Left ventricle myocardium inferior (tissue), 1 donor: ENCODE measurements at places on chromosomes 11 and 22.

DNA sequence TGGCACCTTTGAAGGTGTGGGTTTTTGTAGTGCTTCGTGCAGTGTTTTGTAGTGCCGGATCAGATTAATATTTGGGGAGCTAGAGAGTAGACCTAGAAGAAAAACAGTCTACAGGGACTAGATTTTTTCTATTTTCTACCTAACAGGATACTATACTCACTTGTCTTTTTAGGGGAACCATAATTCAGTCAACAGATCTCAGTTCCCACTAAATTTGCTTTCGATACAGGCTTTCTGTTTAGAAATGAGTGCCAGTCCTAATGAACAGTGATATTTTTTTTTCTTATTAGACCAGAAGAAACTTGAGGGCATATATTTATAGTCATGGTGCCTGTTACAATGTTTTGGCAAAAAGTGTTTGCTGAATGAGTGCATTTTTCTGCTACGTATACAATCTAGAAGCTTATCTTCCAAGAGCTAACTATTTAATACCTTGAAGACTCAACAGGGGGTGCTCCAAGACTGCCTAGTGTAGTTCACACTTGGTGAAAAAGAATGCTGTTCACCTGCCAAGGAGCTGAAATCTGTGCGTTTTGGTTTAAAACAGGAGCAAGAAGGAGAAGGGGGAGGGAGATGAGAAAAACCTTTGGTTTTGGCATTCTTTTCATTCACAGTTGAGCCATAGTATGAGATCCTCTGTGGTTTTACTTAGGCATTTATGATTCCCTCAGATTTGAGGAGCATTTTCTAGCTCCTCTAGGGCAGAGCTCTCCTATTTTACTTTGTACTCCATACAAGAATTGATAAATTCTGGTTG lies 44.9 kb upstream of the VSTM5 start:
- DNase-seq, result no peak

DNA sequence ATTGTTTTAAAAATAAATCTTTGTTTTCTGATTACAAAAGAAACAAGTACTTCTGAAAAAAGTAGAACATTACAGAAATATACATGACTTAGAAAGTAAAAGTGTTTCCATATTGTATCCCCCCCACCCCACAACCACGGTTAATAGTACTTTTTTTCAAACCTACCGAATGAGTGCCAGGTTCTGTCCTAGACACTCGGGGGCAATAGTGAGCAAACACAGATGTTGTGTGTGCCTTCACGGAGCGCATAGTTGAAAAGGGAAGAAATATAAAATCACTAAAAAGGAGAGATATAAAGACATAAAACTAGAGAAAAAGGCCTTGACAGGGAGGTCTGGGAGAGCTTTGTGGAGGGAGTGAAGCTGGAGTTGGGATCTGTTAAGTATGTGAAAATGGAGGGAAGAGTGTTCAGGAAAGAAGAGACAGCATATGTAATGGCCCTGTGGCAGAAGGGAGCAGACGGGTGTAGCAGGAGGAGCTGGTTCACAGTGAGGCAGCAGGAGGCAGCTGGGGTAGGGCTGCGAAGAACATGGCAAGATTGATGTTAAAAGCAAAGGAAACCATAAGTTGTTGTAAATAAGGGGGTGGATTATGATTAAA lies 42.1 kb upstream of the ALX4 start:
- DNase-seq, result no peak

DNA sequence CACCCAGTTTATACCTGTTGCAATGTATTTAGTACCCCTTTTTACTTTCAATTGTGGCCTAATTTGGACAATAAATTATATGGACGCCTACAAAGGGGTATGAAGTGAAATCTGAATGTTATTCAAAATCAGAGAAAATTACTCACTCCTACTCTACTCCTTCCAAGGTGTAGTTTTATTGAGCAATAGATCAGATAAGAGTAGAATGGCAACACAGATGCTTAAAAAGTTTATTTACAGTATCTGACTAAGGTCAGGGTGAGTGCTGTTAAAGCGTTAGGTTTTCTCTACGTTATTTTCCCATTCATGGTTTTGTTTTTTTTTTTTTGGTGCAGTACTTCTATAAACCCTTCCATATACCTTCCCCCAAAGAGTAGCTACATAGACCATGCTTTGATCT lies 805.6 kb downstream of the KCNA4 start:
- DNase-seq, result no peak

GRCh38 chr11:75264971-75265370 lies 24.4 kb downstream of the TPBGL start:
- no peak for DNase-seq

GRCh38 chr11:70517988-70518907 lies 119.9 kb downstream of the CTTN start:
- DNase-seq, result no peak

DNA sequence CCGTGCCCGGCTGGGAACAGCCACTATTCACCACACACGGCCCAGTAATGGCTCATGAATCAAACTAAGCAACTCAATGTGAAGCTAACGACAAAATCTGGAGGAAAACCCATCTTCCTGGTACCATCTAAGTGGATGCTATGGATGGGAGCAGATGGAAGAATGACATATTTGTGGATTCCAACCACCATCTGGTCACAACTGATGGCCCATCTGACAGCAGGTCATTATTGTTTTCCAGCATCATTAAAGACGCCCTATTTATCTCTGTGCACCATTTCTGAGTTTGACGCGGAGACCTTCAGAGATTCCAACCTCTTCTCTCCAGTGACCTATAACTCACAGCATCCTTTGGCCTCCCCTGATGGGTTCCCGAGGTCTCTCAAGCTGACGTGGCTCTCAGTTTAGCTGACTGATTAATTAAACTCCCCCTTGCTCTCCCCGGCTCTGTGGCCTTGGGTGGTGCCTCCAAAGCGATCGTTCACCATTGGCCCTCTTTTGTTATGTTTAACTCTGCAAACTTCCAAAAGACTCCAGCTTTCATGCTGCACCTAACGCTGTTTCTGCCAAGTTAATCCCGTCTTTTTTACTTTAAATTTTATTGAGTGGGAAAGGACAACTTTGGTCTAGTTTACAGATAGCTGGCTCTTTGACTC lies 1514.4 kb downstream of the BRD1 start:
- DNase-seq, result no peak

DNA sequence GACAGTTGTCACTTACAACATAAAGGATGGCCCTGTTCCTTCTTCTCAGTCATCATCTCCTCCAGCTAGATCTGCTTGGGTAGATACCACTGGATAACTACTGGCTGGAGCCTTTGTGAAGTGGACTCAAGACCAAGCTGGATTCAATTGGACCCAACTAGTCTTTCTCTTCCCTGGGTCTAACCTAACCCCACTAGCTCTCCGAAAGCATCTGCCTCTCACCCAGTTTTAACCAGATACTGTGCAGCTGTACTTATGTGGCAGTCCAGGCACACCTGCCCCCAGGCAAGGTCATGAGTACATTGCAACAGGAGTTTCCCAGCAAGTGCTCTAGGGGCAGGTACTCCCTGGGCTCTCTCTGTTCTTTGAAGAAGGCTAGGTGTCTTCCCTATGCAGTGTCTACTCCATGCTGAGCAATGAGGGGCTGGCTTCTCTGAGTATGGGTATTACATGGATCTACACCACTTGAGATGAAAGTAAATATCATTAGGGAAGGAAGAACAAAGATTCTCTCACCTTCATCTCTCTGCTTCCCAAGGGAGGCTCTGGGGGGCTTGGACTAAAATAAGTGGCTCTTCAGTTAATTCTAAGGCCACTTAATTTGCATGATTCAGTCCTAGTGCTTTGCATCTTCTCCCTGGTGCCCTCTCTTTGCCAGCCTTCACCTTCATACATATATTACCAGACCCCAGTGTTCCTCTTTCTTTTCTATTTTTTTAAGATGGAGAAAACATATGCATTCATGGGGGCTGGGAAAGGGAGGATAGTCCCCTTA lies 236.1 kb downstream of the NXPE2 start:
- no peak for DNase-seq

GRCh38 chr22:27397954-27398342 lies 403.6 kb downstream of the MN1 start:
- peak; percentile 81 for DNase-seq
